ENCODE measurements at places on chromosomes 1 and 21.

- DNase-seq: peak; percentile 55
Measured at GRCh38 chr1:189036628-189037027, 1441.0 kb downstream of the BRINP3 start.

DNA sequence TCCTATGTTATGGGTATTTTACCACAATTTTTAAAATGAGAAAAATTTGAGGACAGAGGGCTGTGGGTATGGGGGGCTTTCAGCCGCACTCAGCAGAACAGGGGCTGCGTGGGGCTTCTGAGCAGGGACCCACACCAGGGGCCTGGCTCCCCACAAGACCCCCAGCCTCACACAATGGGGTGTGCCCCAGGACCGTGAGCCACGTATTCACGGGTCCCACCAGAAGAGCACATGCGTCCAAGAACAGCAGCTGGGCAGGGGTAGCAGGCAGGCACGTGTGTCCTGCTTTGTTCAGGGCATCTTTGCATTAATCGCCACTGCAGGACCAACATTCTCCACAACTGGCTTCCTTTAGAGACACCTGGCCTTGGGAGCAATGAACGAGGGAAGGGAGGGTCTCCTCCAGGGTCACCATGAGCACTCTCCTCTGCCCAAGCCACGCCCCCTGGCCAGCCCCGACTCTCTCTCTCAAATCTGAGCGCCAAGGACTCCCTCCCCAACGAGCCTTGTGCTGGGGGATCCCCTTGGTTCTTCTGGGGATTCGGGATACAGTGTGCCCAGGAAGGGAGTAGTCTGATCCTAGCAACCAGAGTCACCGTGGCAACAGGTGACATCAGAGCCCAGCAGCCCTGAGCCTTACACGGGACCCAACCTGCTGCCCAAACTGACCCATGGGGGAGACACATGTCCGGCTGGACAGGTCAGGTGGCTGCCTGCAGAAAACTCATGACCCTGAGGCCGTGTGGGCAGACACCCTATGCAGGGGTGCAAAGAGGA is 7.4 kb upstream of the ARF1 start:
- no peak for DNase-seq

- DNase-seq: no peak
Measured at GRCh38 chr1:214523124-214523824, 28.1 kb downstream of the PTPN14 start.

- no peak for DNase-seq
Measured at GRCh38 chr1:222583079-222583478, 6.7 kb downstream of the TAF1A start.

DNA sequence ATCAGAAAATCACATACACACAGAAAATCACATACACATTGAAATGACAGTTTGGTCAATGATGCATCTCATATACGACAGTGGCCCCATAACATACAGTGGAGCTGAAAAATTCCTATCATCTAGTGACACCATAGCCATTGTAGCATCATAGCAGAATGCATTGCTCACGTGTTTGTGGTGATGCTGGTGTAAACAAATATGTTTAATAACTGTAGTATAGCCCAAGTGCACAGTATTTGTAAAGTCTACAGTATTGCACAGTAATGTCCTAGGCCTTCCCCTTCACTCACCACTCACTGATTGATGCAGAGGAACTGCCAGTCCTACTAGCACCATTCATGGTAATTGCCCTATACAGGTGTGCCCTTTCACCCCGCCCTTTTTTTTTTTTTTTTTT is 30.1 kb upstream of the RUNX1 start:
- DNase-seq: no peak

- DNase-seq: no peak
Measured at GRCh38 chr1:207015791-207016190, 16.8 kb downstream of the C1orf116 start.

GRCh38 chr1:166273618-166274017 is 106.8 kb upstream of the FAM78B start:
- DNase-seq: no peak

- no peak for DNase-seq
Measured at GRCh38 chr1:97875996-97876395, 44.8 kb downstream of the DPYD start.

- DNase-seq: no peak
Measured at GRCh38 chr1:29382851-29383745, 146.8 kb downstream of the PTPRU start.

GRCh38 chr1:156515956-156516355 is 15.4 kb upstream of the MEF2D start:
- no peak for DNase-seq

GRCh38 chr1:183778045-183778444 is 26.9 kb upstream of the RGL1 start:
- DNase-seq: no peak

DNA sequence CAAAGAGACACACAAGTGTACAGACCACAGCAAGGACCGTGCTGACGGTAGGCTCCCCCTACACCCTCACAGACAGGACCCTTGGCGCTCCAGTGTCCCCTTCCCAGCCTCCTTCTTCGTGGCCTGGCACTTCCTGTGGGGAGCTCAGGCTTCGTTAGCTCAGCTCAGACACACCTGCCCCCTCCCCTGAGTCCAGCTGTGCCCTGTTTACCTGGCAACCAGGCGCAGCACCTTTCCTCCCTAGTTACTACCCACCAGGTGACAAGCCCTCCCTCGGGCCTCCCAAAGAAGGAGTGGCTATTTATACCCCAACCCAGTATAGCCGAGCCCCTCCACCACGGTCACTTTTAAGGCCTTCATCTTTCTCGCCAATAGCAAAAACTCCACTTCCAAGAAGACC is 4.7 kb downstream of the CELF3 start:
- DNase-seq: no peak

DNA sequence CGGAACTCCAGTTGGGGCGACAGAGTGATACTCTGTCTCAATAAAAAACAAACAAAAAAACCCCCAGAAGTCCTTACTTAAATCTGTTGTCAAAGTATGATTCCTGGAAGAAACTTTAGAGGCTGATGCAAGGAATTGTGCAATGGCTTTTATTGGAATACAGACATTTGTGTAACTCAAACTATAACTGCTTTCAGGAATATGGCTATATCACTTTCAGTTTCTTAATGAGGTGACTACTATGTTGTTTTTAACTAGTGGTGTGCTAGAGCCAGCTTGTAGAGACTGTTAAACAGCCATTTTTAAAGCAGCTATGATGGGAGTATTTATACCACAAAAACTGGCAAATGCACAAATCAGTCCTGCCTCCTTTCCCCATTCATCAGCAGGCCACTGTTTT is 22.7 kb upstream of the DNAJC28 start:
- no peak for DNase-seq

DNA sequence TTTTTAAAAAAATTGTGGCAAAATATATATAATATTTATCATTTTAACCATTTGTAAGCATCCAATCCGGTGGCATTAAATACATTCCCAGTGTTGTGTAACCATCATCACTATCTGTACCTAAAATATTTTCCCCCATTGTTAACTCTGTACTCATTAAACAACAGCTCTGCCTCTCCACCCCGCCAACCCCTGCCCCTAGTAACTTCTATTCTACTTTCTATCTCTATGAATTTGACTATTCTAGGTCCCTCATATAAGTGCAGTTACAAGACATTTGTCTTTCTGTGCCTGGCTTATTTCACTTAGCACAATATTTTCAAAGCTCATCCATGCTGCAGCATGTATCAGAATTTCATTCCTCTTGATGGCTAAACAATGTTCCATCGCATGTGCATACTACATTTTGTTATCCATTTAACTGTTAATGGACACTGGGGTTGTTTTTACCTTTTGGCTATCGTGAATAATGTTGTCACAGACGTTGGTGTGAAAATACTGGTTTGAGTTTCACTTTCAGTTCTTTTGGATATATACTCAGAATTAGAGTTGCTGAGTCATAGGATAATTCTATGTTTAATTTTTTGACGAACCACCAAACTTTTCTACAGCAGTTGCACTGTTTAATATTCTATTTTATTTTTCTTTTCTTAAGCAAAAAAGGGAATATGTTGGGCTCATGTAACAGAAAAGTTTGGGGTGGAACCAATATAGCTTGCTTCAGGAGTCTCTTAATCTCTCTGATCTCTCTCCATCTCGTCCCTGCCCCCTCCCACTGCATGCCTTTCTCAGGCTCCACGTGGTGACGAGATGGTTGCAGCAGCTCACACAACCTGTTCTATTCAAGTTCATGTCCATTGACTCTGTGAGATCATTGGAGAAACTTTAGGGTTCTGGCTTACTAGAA is 25.2 kb upstream of the RCAN1 start:
- no peak for DNase-seq

DNA sequence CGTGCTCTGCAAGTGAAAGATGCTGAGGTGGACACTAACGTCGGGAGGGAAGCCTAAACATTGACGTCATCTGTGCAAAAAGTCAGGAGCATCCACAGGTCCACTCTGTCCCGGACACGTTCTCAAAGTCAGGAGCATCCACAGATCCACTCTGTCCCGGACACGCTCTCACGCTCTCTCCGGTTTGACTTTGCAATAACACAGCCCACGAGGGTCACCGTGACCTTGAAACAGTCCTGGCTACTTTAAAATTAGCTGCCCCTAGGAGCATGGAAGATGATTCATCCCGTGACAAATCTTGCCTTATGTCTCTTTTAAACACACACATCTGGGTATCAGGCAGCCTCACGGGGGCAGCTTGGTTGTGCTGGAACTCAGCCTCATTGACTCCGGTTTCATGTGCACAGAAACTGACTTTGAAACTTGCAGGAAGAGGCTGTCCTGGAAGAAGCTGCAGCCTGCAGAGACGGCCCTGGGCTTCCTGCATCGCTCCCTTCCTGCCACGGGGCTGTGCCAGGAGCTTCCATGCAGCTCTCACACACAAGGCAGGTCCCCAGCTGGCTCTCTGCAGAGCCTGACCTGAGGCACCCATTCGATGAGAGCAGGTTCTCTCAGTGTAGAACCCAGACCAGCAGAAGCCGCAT is 18.1 kb upstream of the COL18A1 start:
- DNase-seq: peak; percentile 83

- no peak for DNase-seq
Measured at GRCh38 chr1:61092642-61093041, 10.3 kb downstream of the NFIA start.

DNA sequence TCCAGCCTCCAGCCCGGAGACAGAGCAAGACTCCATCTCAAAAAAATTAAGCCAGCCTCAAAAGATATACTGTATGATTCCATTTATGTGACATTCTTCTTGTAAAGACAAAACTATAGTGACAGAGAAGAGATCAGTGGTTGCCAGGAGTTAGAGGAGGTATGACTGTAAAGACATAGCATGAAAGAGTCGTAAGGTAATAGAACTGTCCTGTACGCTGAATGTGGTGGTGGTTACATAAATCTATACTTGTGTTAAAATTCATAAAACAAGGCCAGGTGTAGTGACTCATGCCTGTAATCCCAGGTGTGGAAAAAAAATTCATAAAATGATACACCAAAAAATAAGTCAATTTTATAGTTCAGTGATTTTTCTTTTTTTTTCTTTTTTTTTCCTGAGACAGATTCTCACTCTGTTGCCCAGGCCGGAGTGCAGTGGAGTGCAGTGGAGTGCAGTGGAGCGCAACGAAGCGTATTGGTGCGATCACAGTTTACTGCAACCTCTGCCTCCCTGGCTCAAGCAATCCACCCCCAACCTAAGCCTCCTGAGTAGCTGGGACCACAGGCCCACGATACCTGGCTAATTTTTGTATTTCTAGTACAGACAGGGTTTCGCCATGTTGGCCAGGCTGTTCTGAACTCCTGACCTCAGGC is 84.9 kb upstream of the CXADR start:
- no peak for DNase-seq

GRCh38 chr1:112316254-112316913 is 79.6 kb upstream of the CTTNBP2NL start:
- no peak for DNase-seq

GRCh38 chr1:23875382-23875781 is 7.3 kb upstream of the FUCA1 start:
- no peak for DNase-seq

GRCh38 chr1:27380224-27380623 is 2.9 kb downstream of the CD164L2 start:
- DNase-seq: no peak

DNA sequence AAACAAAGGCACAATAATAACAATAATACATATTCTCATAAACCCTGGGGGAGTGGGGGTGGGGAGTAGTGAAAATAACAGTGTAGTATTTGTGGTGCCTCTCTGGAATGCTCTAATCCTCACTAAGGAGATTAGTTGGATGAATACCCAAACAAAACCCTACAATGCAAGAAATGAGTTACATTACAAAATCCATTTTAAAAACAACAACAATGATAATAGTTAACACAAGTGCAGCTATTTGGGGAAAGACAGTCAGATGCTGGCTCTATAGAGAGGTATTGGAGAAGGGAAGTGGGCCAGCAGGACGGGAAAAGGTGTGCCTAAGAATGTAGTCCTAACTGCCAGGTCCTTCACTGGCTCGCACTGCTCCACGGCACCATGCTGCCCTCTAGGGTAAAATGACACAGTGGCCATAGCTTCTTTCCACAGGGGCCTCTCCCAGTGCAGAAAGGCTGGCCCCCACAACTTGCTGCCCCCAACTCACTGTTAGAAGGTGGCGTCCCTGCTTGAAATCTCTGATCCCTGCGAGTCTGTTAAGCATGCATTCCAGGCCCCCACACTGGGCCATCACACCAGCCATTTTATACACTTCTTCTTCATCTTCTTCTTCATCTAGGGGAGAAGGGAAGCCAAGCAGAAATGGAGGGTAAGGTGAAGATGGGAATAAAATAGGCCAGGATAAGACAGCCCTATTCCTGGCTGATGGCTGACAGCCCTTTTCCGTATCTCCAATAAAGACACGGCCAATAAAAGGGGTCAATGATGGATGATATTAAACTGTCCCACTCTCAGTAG is 113.8 kb downstream of the UBR4 start:
- DNase-seq: peak; percentile 50
